Motor neuron (in vitro differentiated cells): ENCODE measurements at places on chromosomes 16 and 17.

DNA sequence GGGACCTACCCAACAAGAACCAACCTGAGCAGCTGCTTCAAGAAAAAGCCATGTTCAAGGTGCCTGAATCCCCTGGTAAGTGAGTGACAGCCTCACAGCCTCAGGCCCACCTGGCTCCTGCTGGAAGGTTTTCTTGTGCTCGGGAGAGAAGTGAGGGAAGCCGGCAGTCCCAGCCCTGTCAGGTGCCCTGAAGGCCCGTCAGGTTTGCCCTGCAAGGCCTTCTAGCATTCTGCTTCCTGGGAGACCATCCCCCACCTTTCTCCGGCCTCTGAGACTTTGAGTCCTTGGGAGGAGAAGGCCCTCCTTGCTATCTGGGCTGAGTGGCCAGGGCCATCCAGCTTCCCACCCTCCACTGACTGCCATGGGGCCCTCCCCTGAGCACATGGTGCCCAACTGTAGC, 166.7 kb upstream of the ZNF267 start:
- ATAC-seq = no peak

DNA sequence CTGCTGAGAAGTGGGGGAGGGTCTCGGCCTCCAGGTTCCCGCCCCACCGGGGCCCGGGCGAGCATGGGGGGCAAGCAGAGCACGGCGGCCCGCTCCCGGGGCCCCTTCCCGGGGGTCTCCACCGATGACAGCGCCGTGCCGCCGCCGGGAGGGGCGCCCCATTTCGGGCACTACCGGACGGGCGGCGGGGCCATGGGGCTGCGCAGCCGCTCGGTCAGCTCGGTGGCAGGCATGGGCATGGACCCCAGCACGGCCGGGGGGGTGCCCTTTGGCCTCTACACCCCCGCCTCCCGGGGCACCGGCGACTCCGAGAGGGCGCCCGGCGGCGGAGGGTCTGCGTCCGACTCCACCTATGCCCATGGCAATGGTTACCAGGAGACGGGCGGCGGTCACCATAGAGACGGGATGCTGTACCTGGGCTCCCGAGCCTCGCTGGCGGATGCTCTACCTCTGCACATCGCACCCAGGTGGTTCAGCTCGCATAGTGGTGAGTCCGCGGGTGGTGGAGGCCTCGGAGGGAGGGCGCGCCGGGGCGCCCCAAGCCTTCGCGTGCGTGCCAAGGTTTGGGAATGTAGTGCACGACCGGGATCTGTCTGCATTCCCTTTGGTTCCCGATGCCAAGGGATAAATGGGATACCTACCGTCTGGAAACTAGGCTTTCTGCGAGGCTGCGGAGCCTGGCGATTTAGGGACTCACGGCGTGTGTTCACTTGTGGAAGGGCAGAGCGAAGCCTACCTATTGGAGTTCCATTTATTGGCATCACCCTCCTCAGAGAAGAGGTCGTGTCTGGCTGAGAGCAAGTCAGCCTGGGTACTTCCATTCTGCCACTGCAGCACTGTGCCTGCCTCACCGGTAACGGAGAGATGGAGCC, 1.0 kb downstream of the ZNRF1 start:
- ATAC-seq = peak; percentile 35

GRCh38 chr16:870856-871561, 70.5 kb upstream of the GNG13 start:
- no peak for ATAC-seq

GRCh38 chr16:85190572-85190971, 78.3 kb upstream of the CIBAR2 start:
- no peak for ATAC-seq

DNA sequence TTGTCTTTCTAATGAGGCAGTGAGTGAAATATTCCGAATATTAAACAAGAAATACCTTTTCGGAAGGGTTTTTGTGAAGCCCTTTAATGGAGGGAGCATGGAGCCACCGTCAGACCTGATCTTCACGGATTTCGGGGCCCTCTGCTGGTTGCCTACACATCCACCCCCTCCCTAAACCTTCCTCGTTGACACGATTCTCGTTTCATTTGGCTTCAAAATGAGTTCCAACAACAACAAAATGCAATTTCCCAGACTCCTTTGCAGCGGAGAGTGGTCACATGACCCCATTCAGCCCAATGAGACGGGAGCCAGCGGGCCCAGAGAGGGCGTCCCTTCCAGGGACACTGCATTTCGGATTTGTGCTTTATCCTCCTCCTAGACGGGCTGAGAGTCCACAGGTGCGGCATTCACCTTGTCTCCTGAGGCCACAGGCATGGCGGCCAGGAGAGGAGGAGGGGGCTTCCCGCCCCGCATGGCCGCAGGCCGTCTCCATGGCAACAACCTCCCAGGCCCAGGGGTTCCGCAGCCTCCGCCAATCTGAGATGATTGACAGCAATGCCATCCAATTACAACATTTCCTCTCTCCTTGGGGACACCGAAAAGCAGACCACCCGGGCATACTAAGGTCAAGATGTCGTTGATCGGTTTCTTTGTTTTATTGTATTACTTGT, 259.8 kb downstream of the C16orf95 start:
- ATAC-seq = no peak

DNA sequence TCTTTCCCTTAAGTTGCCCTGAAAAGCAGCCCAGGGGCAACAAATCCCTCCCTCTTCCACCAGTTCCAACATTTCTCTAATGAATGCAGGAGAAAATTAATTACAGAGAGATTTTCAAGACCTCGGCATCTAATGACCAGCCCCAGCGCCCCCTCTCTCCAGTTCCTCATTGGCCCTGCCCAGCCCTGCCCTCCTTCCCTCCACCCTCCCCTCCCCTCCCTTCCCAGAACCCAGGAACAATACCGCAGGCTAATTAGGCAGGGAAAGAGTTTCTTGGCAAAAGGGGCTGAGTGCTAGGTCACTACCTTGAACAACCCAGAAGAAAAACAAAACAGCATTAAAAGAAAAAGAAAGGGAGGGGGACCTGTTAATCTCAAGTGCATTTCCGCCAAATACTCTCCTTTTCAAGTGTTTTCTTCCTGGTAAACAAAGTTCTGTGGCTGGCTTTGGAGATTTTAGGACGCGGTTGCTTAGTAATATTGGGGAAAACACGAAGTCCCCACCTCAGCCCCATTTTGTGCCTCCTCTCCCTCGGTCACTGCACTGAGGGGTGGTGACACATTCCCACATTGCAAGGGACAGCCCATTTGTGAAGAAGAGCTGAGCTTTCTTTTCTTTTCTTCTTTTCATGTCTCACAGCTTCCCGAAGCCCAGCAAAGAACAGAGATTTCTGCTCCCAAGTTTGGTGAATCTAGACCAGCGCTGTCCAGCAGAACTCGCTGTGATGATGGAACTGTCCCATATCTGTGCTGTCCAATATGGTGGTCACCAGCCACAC, 215.4 kb downstream of the SOX9 start:
- ATAC-seq = peak; percentile 64

DNA sequence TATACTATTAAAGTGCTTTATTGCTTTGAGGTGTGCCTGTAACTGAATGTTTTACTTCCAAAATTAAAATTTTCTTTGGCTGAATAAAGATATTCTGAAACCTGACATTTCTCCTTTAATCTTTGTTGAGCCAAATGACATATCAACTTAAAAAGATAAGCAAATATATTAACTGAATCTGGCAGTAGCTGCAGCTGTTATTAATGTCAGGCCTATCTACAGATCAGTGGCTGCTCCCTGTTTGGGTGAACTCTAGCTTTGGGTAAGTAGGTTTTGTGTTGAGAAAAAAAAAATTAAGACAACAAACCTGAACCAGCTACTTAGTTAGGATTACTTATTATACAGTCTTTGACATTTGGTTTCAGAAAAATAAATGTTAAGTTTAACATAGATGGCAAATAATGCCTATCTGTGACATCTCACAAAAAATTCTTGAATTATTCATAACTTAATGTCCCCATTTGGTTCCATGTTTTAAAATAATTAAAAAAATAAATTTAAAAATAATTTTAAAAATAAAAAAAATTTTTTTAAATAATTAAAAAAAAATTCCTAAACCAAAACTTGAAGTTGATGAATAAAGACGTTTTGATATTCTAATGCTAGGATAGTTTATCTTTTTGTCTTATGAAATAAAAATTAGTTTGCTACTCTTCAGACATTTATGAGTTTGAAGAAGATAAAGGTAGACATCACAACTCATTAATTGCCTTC, 19.8 kb downstream of the CPD start:
- ATAC-seq = no peak
